Right ventricle myocardium superior (tissue), 1 donor: ENCODE measurements at places on chromosomes 3 and 15.

GRCh38 chr15:60829416-60829815, 350.5 kb upstream of the ICE2 start:
- DNase-seq, result no peak

- DNase-seq, result no peak
Measured at GRCh38 chr3:97970956-97971620, 1.1 kb downstream of the RIOX2 start.

GRCh38 chr3:152296382-152296781, 27.7 kb downstream of the MBNL1 start:
- no peak for DNase-seq

GRCh38 chr3:157786211-157786610, 283.0 kb upstream of the VEPH1 start:
- DNase-seq, result no peak

DNA sequence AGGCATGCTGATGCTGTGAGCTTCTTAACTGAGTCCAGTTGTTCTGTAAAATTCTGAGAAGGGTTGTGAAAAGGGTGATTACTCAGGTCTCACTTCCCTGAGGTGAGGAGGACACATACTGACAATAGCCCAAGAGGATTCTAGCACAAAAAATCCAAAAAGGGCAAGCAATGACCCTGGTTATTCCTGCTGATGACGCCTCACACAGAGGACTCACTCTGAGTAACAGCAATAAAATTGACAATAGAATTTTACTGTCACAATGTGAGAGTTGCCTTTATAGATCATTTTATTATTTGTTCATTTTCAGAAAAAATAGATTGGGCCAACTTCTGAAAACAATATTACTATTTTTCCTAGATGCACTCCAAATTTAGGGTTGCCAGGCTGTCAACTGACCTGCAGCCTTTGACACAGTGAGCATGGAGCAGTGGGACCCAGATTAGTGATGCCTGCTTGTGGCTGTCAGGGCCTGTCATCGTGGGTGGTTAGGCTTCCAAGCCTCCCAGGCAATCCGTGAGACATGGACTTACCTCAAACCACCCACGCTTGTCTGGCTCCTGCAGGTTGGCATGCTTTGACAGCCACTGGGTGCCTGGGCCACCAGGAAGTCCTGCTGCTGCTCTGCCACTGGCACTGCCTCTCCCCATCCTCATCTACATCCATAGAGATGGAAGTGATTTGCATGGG, 396.0 kb upstream of the THBS1 start:
- no peak for DNase-seq

- no peak for DNase-seq
Measured at GRCh38 chr15:26864664-26865191, 2.1 kb upstream of the GABRA5 start.

DNA sequence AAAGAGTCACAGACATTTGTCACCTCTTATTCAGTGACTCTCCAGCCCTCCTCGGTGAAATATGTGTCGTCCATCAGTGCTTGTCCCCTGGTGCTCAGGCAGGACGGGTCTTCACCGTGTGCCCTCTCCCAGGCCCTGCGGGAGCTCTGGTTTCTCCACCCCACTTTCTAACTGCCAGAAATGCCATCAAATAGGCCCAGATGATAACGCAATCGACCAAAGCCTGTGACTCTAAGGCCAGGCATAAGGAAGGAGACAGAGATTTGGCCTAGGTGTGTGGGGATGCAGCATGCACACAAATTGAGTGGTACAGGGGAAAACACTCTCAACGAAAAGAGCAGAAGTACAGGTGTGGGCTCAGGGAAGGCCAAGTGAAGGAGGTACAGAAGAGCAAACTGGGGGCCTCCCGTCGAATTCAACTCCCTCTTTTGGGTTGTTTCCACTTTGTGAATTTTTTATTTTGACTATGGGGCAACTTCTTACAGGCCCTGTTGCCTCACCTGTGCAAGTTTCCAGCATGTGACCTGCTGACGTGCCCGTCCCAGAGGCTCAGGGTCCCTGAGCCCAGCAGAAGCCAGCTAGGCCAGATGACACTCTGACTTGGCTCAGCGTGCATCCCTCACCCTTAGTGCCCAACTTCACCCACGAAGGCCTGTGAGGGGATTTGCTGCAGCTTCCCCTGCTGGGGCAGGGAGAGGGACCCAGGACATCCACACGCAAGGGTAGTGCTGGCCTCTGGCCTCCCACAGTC, 4.7 kb downstream of the NUP210 start:
- DNase-seq, result no peak

GRCh38 chr3:133709139-133709750, 36.9 kb upstream of the TF start:
- no peak for DNase-seq

DNA sequence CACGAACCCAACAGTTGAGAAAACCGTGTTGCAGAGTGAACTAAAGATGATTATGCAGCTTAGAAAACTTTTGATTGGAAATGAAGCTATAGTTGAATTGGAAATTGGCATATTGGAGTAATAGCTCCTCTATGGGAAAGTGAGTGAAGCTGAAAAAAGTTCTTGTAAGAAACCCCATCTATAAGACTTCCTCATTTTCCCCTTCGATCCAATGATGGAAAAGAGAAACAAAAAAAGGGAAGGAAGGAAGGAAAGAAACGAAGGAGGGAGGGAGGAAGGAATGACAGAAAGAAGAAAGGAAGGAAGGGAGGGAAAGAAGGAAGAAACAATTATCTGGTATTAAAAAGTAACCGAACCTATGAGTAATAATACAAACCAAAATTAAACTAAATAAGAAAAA, 791.8 kb upstream of the NR2F2 start:
- DNase-seq, result no peak

DNA sequence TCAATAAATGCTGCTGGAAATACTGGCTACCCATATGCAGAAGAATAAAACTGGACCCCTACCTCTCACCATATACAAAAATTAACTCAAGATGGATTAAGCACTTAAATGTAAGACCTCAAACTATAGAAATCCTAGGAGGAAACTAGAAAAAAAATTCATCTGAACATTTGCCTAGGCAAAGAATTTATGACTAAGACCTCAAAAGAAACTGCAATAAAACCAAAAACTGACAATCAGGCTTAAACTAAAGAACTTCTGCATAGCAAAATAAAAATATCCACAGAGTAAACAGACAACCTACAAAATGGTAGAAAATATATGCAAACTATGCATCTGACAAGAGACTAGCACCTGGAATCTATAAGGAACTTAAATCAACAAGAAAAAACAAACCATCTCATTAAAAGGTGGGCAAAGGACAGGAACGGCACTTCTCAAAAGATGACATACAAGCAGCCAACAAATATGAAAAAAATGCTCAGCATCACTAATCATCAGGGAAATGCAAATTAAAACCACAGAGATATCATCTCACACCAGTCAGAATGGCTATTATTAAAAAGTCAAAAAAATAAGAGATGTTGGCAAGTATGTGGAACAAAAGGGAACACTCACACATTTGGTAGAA, 47.0 kb downstream of the MYO9A start:
- DNase-seq, result no peak
